NCI-H1436 (cell line): ENCODE measurements at places on chromosomes 16 and 17.

- no peak for DNase-seq
Measured at GRCh38 chr16:1051446-1051845, 21.1 kb upstream of the SSTR5 start.

- no peak for DNase-seq
Measured at GRCh38 chr17:64097196-64097936, 32.6 kb downstream of the ERN1 start.

DNA sequence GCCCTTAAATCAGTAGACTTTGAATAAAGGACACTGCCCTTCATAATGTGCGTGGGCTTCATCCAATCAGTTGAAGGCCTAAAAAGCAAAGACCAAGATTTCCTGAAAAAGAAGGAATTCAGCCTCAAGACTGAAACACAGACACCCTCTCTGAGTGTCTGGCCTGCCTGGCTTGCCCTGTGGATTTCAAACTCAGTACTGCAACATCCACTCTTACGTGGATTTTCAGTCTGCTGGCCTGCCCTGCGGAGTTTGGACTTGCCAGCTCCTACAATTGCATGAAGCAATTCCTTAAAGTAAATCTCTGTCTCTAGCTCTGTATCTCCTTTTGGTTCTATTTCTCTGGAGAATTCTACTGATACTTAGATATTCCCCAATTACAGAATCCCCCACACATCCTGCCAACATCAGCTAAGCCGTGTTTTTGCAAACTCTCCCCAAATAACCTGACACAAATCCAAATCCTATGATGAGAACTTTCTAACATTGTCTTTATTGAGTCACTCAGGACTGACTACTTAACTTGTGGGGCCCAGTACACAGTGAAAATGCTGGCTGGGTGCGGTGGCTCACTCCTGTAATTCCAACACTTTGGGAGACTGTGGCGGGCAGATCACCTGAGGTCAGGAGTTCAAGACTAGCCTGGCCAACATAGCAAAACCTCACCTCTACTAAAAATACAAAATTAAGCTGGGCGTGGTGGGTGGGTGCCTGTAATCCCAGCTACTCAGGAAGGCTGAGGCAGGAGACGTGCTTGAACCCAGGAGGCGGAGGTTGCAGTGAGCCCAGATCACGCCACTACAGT lies 7.2 kb upstream of the TNFRSF17 start:
- DNase-seq: no peak

DNA sequence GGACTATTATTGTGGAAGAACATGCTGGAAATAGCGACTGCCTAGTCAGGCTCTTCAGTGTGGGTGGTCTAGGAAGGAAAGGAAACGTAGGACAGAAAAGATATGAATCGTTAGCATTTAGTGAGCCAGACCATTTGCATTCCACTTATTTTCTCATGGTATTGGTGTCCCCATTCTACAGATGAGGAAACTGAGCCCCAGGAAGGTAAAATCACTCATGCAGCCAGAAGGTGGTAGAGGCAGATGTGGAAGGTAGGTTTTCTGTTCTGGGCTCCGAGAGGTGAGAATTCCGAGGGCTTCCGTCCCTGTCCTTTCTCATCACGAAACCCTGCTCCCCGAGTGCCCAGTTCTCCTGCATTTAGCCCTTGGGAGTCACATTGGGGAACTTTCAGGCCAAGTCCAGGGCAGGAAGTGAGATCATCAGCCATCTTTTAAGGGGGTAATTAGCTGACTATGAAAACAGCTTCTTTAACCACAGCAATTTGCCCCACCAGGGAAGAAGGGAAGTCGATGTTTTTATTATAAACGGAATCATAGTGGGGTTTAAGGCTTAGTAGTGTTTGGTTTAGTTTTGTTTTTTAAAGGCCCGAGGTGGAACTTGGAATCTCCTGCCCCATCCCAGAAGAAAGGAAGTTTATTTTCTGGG lies 110.7 kb upstream of the IRX3 start:
- no peak for DNase-seq

DNA sequence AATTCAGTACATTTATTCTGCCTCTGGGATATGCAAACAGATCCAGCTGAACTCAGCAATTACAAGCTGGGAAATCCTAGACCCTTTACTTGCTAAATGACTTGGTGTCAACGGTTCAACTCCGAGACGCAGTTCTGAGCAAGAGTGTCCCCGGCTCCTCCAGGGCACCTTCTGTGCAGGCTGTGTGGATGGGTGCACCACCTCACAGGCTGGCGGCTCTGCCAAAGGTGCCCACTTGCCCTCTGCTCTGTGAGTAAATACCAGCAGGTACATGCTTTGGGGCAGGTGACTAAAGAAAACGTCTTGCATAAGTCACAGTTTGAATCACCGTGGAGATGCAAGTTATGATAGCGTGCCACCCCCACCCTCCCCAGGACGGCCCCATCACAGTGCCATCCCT lies 23.3 kb downstream of the MAP1LC3B start:
- no peak for DNase-seq

DNA sequence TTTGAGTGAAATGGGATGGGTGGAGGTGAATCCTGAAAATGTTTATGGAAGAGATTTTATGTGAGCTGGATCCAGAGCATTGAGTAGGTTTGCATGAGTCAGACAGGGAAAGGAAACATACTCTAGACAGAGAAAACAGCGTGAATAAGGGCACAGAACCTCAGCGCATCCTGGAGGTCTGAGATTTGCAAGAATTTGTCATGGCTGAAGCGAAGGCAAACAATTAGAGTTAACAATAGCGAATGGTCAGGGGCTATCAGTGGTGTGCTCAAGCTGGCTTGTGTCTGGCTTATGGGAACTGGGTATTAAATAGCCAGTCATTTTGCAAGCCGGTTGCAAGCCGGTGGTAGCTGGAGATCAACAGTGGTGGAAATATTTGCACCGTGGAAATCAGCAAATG lies 36.4 kb downstream of the MAP2K6 start:
- no peak for DNase-seq
